ENCODE measurements at places on chromosomes 4 and X. TPM values are rescaled to one million over a fixed set of nuclear protein-coding genes. Genes with fewer than 3 reads are reported as not detected.

PLP1 gene
- total RNA-seq, result 265 TPM

NEXMIF gene
- total RNA-seq, result 1.9 TPM

TRIM60 gene
- not detected for total RNA-seq

GABRG1 gene
- not detected for total RNA-seq

TMSB15B gene
- 36.8 TPM for total RNA-seq

FGB gene
- total RNA-seq, result not detected

PITX2 gene
- total RNA-seq, result 0.77 TPM

GRCh38 chrX:39652336-39652735, 445.4 kb downstream of the BCOR start:
- H3K4me1 ChIP-seq, result peaks cover 29% of the 10 kb centered on the region
- no peak overlapping the region for H3K27ac ChIP-seq
- no peaks in the 10 kb centered on the region for H3K27me3 ChIP-seq
- DNase-seq, result no peak
- H3K4me3 ChIP-seq, result no peak overlapping the region

DNA sequence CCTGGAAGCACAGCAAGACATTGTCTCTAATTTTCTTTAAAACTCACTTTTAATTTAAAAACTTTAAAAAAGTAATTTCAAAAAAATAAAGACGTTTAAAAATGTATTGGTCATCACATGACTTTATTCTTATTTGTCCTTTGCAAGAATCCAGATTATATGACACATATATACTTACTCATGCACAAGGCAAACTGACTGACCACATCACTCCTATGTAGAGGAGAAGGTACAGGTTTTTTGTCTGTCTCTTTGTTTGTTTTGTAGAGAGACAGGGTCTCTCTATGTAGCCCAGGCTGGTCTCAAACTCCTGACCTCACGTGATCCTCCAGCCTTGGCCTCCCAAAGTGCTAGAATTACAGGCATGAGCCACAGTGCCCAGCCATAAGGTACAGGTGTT, 28.6 kb downstream of the MAML3 start:
- no peaks in the 10 kb centered on the region for H3K27me3 ChIP-seq
- H3K4me1 ChIP-seq, result peaks cover 20% of the 10 kb centered on the region
- no peak for DNase-seq
- no peak overlapping the region for H3K27ac ChIP-seq
- H3K4me3 ChIP-seq, result no peak overlapping the region
- no peaks in the 10 kb centered on the region for H3K36me3 ChIP-seq

GRCh38 chr4:57369446-57369845, 259.3 kb upstream of the IGFBP7 start:
- H3K27ac ChIP-seq, result no peak overlapping the region
- no peaks in the 10 kb centered on the region for H3K4me1 ChIP-seq
- no peaks in the 10 kb centered on the region for H3K36me3 ChIP-seq
- H3K4me3 ChIP-seq, result no peak overlapping the region
- no peaks in the 10 kb centered on the region for H3K27me3 ChIP-seq

- no peak overlapping the region for H3K4me3 ChIP-seq
- H3K36me3 ChIP-seq, result peaks cover 3% of the 10 kb centered on the region
- no peak overlapping the region for H3K27ac ChIP-seq
- no peaks in the 10 kb centered on the region for H3K27me3 ChIP-seq
- H3K4me1 ChIP-seq, result peaks cover 8% of the 10 kb centered on the region
Measured at GRCh38 chrX:12958059-12958458, 16.9 kb upstream of the TMSB4X start.

DNA sequence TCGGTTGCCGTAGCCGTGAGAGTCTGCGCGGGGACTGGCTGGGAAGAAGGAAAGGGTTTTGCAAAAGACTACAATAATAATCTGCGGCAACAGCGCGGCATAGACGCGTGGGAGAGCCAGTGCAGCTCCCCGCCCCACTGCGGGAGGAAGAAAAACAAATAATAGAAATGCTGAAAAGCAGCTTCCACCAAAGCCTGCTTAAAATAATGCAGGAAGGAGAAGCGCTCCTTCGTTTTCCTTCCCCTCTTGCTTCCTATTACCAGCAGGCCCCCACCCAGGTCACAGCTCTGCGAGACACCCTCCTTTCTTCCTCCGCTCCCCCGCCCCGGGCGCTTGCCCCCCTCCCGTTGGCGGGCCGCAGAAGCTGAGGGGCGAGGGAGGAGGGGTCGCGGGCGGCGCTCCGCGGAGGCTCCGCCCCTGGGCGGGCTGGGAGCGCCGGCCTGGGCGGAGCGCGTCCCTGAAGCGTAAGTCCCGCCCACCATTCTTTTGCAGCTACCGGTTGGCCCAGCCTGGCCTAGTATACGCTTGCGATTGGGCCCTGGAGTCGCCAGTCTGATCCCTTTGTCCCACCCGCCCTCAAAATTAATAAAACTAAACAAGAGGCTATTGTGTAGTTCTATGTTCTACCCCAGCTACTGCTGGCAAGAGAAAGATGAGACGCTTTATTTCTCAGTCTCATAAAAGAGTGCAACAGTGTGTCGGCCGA, 636 bp upstream of the AMOT start:
- peak; percentile 77 for DNase-seq
- peak overlapping the region; percentile 99 for H3K27ac ChIP-seq
- H3K4me1 ChIP-seq, result peaks cover 81% of the 10 kb centered on the region
- no peaks in the 10 kb centered on the region for H3K36me3 ChIP-seq
- peak overlapping the region; percentile 99 for H3K4me3 ChIP-seq

- no peak for DNase-seq
- no peak overlapping the region for H3K4me3 ChIP-seq
- H3K27ac ChIP-seq, result peak overlapping the region; percentile 73
- no peaks in the 10 kb centered on the region for H3K27me3 ChIP-seq
- peaks cover 19% of the 10 kb centered on the region for H3K36me3 ChIP-seq
Measured at GRCh38 chr4:5616331-5616950, 91.9 kb downstream of the EVC2 start.

DNA sequence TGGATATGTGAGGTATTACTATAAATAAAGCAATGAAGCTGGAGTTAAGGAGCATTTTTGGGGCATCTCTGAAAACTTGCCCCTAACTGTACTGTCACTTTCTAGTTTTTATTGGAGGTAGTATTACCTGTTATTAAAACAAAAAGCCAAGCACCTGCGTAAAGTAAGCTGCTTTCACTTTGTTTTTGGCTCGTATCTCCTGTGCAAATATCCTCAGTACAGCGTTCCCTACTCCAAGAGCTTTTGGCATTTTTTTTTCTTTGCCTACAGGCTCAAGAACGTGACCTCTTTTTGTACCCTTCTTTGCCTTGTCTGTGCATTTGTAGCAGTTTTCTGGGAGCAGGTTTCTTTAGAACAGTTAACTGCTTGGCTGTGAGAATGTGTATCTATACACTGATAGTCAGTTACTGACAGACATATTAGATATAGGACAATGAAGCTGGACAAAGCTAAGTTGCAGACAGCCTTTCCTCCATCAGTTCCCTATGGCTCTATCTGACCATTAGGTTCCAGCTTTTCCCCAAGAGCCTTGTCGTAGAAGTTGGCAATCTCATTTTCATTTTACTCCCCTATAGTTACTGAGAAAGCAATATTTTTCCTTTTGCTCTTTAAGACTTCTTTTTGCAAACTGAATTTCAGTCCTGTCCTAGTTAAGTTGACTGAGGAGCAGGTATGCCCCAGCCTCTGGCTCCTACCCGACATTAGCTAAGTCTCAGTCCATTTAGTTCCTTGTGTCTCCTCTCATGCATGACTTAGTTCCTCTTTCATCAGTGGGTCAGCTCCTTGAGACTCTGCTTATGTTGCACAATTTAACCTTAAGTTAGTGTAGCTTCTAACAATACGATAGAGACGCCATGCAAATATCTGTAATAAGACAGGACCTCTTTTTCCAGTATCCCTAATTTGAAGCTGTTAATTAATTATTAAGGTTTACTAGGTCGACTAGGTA, 71.5 kb upstream of the HPRT1 start:
- no peak for DNase-seq
- H3K27me3 ChIP-seq, result no peaks in the 10 kb centered on the region
- H3K27ac ChIP-seq, result no peak overlapping the region
- H3K4me3 ChIP-seq, result no peak overlapping the region
- peaks cover 8% of the 10 kb centered on the region for H3K36me3 ChIP-seq

- peaks cover 22% of the 10 kb centered on the region for H3K36me3 ChIP-seq
- H3K4me1 ChIP-seq, result peaks cover 4% of the 10 kb centered on the region
- no peak overlapping the region for H3K4me3 ChIP-seq
Measured at GRCh38 chr4:84912741-84913140, 53.7 kb downstream of the WDFY3 start.

- DNase-seq, result no peak
- peaks cover 10% of the 10 kb centered on the region for H3K4me1 ChIP-seq
- H3K27ac ChIP-seq, result no peak overlapping the region
- peaks cover 9% of the 10 kb centered on the region for H3K27me3 ChIP-seq
- H3K36me3 ChIP-seq, result no peaks in the 10 kb centered on the region
Measured at GRCh38 chr4:7663075-7663541, 228.4 kb upstream of the PSAPL1 start.

DNA sequence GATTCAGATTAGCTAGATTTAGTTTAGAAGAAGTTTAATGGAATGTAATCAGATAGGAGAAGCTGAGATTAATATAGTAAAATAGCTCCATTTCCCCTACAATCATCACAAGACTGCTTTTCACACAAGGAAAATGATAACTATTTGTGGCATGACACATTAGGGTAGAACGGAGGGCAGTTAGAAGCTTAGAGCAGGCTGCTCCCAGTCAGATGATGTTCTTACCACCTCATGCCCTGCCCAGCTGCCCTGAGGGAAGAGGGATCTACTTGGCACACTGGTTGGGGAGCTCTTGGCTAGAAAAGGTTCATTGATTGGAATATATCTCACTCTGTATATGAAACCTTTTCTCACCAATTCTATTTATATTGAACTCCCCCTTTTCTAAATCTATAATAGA, 180.7 kb upstream of the IL15 start:
- H3K4me3 ChIP-seq, result no peak overlapping the region
- no peaks in the 10 kb centered on the region for H3K36me3 ChIP-seq
- peaks cover 22% of the 10 kb centered on the region for H3K4me1 ChIP-seq
- DNase-seq, result no peak
- no peaks in the 10 kb centered on the region for H3K27me3 ChIP-seq

- H3K27ac ChIP-seq, result no peak overlapping the region
- DNase-seq, result no peak
- peaks cover 4% of the 10 kb centered on the region for H3K36me3 ChIP-seq
- H3K4me3 ChIP-seq, result peak overlapping the region; percentile 24
- peaks cover 33% of the 10 kb centered on the region for H3K27me3 ChIP-seq
- peaks cover 17% of the 10 kb centered on the region for H3K4me1 ChIP-seq
Measured at GRCh38 chrX:48468247-48468671, 1.8 kb downstream of the SLC38A5 start.

GRCh38 chr4:78650106-78651024, 98.8 kb downstream of the ANXA3 start:
- H3K4me3 ChIP-seq, result no peak overlapping the region
- H3K27ac ChIP-seq, result no peak overlapping the region
- peaks cover 16% of the 10 kb centered on the region for H3K4me1 ChIP-seq
- no peaks in the 10 kb centered on the region for H3K36me3 ChIP-seq

GRCh38 chr4:36006226-36006625, 238.1 kb downstream of the ARAP2 start:
- H3K27me3 ChIP-seq, result no peaks in the 10 kb centered on the region
- H3K27ac ChIP-seq, result no peak overlapping the region
- H3K36me3 ChIP-seq, result no peaks in the 10 kb centered on the region

GRCh38 chr4:103244251-103244650, 46.1 kb upstream of the CENPE start:
- H3K4me3 ChIP-seq, result no peak overlapping the region
- no peak overlapping the region for H3K27ac ChIP-seq
- H3K27me3 ChIP-seq, result no peaks in the 10 kb centered on the region
- H3K4me1 ChIP-seq, result no peaks in the 10 kb centered on the region

DNA sequence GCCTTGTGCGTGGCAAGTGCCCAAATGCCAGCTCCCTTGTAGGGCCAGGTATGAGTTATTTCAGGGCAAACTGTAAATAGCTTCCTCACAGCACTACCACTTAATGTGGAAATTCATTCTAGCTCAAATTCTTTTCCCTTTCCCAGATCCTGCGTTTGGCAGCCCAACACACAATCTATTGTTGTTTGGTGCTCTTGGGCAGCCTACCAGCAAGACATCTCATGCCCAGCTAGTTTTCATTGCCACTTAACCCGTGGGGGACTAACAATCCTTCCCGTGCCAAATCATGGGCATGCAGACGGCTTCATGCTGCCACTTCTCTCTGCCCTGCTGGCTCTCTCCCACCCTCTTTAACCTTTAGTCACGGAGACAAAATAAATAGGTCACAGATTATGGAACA, 454.2 kb downstream of the GRIA2 start:
- peak overlapping the region; percentile 51 for H3K27ac ChIP-seq
- H3K4me1 ChIP-seq, result no peaks in the 10 kb centered on the region
- H3K36me3 ChIP-seq, result peaks cover 12% of the 10 kb centered on the region
- DNase-seq, result no peak

GRCh38 chrX:31237189-31237588, 165.3 kb upstream of the FTHL17 start:
- no peak for DNase-seq
- no peak overlapping the region for H3K27ac ChIP-seq
- H3K36me3 ChIP-seq, result peaks cover 3% of the 10 kb centered on the region
- peaks cover 13% of the 10 kb centered on the region for H3K4me1 ChIP-seq
- H3K27me3 ChIP-seq, result no peaks in the 10 kb centered on the region

- H3K27ac ChIP-seq, result no peak overlapping the region
- no peak for DNase-seq
- peaks cover 3% of the 10 kb centered on the region for H3K36me3 ChIP-seq
- H3K27me3 ChIP-seq, result no peaks in the 10 kb centered on the region
- no peak overlapping the region for H3K4me3 ChIP-seq
Measured at GRCh38 chrX:38278682-38279081, 48.6 kb downstream of the RPGR start.

GRCh38 chr4:58261526-58261925, 1151.3 kb upstream of the IGFBP7 start:
- H3K27me3 ChIP-seq, result no peaks in the 10 kb centered on the region
- H3K4me3 ChIP-seq, result no peak overlapping the region
- DNase-seq, result no peak
- no peaks in the 10 kb centered on the region for H3K36me3 ChIP-seq

GRCh38 chrX:136260776-136261175, 9.6 kb upstream of the MAP7D3 start:
- no peaks in the 10 kb centered on the region for H3K27me3 ChIP-seq
- H3K4me1 ChIP-seq, result no peaks in the 10 kb centered on the region
- no peak overlapping the region for H3K4me3 ChIP-seq
- no peak for DNase-seq
- no peak overlapping the region for H3K27ac ChIP-seq

DNA sequence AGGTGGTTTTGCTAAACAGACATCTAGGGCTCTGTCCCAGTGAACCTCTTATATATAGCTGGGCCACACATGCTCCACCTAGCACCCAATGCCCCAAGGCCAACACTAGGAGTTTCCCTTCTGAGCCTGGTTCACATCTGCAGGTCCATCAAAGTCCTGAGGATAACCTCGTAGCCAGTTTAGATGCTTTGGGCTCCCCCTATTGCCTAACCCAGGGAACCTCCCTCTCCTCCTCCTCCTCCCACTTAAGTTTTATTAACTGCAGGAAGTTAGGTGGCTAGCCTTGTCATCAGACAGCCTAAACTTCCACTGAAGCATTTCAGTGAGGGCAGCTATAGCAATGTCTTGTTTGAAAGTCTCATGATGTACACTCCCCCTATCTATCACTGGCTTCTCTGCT, 88.0 kb downstream of the GUCY2F start:
- no peak overlapping the region for H3K27ac ChIP-seq
- DNase-seq, result no peak
- no peaks in the 10 kb centered on the region for H3K27me3 ChIP-seq
- no peak overlapping the region for H3K4me3 ChIP-seq
